Nucleus accumbens (tissue), 56 donors: ENCODE measurements at places on chromosomes 2 and 18.

- no peak for DNase-seq
These were observed 100.6 kb upstream of the FN1 start for GRCh38 chr2:215536510-215536909.

GRCh38 chr2:109648041-109648527 lies 33.9 kb downstream of the SOWAHC start:
- no peak for DNase-seq

GRCh38 chr18:21262244-21262643 lies 20.2 kb downstream of the GREB1L start:
- DNase-seq = no peak

DNA sequence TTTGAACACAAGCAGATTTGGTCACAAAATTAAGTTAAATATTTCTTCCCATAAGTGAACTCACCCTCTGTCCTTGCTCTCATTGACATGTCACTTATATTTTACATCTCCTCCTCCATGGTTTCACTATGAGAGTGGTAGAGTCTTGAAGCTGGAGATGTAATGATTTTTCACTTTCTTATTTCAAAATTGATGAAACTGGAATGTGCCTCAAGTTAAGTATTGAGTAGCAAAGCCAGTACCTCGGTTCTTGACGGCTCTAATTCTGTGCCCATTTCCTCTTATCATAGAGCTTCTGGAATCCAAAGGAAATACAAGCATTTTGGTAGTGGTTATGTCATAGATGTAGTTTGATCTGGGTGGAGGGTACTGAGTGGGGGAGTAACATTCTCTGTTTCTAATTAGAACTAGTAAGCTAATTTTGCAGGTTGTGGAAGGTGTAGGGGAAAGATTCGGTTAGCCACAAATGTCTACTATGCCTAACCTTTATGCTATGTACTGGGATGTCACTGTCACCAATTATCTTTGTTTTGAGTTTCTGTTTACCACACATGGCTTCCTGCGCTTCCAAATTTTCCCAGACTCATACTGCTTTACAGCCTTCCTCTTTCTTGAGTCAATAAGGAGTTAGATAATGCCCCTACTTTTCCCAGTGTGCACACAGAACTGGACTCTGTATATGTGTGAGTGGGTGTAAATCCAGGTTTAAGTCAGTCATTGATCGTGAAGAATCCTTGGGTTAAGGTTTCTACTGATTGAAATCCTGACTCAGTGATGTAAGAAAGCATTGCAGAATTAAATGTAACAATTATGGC lies 96.8 kb downstream of the DIS3L2 start:
- no peak for DNase-seq

DNA sequence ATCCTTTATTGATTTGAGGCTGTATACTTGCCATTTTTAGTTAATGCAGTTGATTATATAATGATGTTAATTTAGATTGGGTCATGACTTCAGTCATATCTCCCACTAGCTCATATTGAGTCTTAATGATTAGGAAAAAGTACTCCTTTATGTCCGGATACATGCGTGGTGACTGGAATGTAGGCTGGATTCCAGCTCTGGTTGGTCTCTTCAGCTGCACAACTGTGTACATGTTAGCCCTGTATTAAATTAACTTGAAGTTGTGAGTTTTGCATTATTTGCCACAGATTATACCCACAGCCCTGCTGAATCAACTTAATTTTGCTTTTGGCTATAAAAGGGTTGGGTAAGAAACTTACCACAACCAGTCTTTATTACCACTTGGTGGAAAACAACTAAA lies 22.5 kb downstream of the MOB4 start:
- DNase-seq = no peak

GRCh38 chr2:98828793-98829371 lies 98.0 kb upstream of the MGAT4A start:
- no peak for DNase-seq

DNA sequence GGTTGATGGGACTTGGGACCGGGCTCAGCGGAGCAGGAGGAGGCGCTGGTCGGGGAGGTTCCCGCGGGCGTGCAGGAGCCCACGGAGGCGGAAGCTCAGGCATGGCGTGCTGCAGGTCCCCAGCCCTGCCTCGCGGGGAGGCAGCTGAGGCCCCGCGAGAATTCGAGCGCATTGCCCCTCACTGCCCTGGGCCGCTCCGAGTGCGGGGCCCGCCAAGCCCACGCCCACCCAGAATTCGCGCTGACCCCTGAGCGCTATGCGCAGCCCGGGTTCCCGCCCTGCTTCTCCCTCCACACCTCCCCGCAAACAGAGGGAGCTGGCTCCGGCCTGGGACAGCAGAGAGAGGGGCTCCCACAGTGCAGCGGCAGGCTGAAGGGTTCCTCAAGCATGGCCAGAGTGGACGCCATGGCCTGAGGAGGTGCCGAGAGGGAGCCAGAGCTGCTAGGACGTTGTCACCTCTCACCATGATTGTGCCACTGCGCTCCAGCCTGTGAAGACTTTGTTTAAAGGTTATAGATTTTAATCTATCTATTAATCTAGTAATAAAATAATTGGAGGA lies 357.2 kb upstream of the RGPD4 start:
- DNase-seq = no peak
